Inflammatory macrophage treated with lipopolysaccharide for 1 hour (primary cell): ENCODE measurements at places on chromosomes 12 and 14.

GRCh38 chr14:93548102-93548843, 117.5 kb downstream of the UNC79 start:
- DNase-seq: no peak

DNA sequence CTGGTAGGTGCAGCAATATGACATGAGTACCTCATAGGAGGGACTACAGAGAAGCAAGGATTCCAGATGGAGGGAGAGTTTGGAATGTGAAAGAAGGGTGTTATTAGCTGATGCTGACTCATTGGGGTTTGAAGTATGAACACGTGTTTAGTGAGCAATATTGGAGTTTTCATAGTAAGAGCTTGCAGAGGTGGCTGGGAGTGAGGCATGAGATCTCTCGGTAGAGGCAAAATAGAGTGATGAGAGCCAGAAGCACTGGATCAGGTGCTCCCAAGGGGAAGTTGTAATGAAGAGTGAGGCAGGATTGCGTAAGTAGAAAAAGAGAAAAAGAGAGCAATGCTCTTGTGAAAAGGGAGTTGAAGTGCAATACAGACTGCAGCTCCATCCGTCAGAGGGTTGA, 42.1 kb downstream of the MGST1 start:
- peak; percentile 73 for DNase-seq

DNA sequence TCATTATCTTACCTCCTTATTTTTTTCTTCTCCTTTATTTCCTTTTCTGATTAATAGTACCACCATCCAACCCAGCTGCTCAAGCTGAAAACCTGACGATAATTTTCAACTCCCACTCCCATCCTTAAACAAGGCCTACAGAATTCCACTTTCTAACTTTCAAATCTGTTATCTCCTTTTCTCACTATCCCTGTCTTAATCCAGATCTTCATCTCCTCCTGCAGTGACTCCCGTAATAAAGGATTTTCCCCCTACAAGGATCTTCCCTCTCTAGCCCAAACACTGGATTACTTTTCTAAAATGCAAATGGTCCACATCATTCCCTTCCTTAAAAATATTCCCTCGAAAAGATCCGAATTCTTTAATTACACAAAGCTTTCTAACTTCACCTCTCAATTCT, 1.5 kb downstream of the TRAPPC6B start:
- no peak for DNase-seq

DNA sequence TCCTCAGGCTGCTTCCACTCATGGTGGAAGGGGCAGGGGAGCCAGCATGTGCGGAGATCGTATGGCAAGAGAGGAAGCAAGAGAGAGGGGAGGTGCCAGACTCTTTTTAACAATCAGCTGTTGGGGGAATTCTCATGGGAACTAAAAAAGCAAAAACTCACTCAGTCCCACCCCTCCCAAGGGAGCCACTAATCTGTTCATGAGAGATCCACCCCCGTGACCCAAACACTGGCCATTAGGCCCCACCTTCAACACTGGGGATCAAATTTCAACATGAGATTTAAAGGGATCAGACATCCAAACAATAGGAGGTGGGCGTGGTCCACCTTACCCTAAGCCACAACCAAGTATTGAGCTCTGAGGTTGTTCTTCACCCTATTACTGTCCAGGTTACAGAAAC, 375.1 kb downstream of the GRIN2B start:
- DNase-seq: no peak

- no peak for DNase-seq
Measured at GRCh38 chr14:97274626-97275025, 477.4 kb downstream of the VRK1 start.

GRCh38 chr14:99318959-99319295, 46.9 kb upstream of the BCL11B start:
- no peak for DNase-seq

GRCh38 chr12:86265329-86265695, 9.1 kb upstream of the MGAT4C start:
- DNase-seq: no peak

- DNase-seq: no peak
Measured at GRCh38 chr14:88618476-88618875, 55.6 kb downstream of the ZC3H14 start.
